ENCODE measurements at places on chromosomes 12 and 14.

DNA sequence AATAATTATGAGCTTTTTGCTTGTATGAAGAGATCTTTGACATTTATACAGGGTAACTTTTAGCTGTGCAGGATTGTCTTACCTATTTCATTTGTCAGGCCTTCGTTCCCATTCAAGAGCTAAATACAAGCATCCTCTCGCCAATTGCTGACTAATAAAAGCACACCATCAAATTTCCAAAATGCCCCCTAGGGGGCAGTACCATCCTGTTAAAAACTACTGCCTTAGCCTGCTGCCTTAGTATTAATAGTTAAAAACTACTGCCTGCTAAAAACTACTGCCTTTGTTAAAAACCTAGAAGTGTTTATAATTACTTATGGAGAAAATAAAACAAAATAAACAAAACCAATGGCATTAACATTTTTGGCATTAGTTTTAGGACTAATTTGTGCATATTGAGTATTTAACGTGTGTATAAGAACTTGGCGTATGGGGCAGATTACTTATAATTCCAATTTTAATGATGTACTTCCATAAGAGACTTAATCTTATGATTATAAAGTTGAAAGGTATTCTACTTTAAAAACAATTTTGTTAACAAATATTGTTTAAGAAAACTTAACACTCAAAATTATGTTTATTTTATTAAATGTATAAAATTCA lies 3.0 kb upstream of the IFI27L2 start:
- DNase-seq = peak; percentile 54

GRCh38 chr12:12784911-12785814 lies at the start of gene APOLD1:
Gene APOLD1, plus strand, starts transcription at chr12:12785659. Its CDS starts 33 bp downstream, at chr12:12785692.
- no peak for DNase-seq

DNA sequence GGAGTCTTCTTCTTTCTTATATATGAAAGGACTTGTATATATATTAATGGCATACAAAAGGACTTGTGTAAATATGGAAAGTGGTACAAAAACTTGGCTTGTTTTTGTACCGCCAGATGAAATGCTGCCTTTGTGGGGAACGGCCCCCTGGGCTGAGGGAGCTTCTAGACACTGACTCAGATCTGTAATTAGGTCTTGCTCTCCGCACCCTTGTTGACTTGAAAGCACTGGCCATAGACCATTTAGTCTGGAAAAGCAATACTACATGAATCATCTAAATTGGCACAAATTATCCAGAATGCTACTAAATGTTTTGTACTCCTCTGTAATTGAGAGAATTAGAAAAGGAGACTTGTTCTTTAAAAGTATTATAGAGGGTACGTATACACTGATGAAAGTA lies 399.9 kb upstream of the RGS6 start:
- DNase-seq = no peak

- DNase-seq = no peak
These were observed 24.2 kb upstream of the ADAMTS20 start for GRCh38 chr12:43576162-43576561.

- DNase-seq = no peak
These were observed 23.0 kb downstream of the GLT8D2 start for GRCh38 chr12:104026841-104027599.

DNA sequence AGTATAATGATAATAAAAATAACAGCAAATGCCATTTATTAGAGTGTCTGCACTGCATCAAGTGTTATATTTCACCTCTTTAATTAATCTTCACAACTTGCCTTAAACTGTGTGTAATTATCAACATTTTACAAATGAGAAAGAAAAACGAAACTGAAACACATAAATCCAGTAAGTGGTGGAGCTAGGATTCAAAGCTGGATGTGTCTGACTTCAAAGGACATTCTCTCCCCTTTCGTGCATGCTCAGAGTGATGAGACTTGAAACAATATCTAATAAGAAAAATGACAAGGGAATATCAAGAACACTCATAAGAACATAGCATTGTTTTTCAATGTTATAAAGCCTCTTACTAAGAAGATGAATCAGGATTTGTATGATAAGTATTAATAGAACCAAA lies 78.8 kb downstream of the DUSP6 start:
- DNase-seq = no peak

DNA sequence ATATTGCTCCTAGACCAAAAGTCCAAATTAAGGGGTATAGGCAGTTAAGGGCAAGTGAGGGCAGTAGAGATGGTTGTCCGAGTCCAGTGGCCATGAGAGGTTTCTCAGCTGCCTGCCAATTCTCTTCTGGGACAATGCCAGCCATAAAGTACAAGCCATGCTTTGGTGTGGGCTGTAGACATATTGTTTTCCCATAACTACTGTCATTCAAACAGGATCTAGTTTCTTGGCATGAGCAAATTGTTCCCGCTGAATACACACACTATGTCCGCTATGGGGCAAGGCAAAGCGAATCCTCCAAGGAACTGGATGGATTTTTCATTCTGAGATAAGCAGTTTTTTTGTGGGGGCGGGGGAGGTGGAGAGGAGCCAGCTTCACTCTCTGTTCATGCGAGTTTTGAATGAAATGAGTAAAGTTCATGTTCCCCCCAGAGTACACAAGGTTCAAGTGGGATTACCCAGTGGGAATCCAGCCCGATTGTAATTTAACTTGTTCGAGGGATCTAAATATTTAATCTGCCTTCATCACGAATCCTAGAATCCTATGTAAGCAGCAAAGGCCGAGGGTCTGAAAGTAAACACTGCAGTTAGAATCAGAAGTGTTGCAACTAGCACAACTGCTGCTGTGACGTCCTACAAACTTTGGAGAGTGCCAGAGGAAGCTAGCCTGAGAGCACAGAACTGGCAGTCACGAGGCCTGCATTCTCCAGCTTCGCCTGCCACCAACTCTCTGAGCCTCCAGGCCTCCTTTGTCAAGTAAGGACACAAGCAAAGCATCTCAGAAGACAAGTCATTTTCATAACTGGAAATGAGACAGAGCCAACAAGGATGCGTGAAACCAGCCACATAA lies 137.0 kb downstream of the CRADD start:
- no peak for DNase-seq

- DNase-seq = no peak
These were observed 337.8 kb upstream of the DIO2 start for GRCh38 chr14:80549141-80549540.

- DNase-seq = no peak
These were observed 3.0 kb downstream of the KRT5 start for GRCh38 chr12:52517005-52517835.

- DNase-seq = no peak
These were observed 7.2 kb upstream of the KRT75 start for GRCh38 chr12:52441320-52441911.

DNA sequence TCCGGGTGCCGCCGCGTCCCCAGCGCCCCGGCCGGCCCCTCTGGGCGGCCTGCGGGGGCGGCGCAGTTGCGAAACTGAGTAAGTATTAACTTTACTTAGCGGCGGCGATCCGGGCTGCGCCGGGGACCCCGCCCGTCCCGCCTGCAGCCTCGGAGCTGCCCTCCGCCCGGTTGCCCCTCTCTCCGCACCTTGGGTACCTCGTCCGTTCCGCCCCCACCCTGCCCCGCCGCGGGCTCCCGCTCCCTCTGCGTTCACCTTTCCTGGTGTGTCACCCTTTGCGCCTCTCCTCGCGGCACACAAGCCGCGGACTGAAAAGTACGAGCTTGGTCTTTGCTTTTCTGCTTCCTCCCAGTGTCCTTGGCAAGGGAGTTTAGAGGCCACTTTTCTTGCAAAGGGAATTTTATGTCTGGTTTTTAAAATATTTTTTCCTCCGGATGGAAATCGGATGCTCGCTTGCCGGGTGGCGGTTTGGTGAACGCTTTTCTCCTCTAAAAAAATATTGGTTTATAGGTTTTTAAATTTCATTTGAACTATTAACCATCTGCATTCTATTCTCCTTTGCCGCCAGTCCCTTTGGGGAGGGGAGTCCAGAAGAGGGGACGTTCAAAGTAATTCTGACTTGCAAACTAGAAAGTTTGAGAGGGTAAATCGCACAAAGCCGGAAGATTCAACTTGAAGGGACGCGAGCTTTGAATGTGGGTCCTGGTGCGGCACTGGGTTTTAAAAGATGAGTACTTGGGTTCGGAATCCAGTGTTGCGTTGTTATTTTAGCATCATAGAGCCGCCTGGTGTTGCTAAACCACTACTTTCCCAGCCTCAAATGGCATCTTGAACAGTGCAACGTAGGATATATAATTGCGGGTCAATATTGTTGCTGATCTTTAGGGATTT lies 834 bp downstream of the RASSF8 start:
- DNase-seq = no peak

- DNase-seq = no peak
These were observed 85.5 kb downstream of the ADCK1 start for GRCh38 chr14:77885367-77885766.

DNA sequence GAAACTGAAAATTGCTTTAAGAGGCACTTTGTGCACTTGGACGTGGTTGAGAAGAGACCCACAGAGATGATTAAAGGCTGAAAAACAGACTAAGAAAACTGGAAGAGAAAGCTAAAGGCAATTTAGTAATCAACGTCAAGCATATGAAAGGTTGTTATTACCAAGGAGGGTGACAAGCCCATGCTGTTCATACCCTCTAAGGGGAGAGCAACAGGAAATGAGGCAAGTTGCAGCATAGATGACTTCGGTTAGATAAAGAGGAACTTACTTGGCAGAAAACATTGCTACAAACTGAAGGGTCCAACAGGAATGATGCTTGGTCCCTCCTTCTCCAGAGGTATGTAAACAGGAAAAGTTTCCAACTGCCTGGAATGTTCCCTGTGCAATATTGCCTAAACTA lies 107.8 kb downstream of the DUSP6 start:
- DNase-seq = no peak

DNA sequence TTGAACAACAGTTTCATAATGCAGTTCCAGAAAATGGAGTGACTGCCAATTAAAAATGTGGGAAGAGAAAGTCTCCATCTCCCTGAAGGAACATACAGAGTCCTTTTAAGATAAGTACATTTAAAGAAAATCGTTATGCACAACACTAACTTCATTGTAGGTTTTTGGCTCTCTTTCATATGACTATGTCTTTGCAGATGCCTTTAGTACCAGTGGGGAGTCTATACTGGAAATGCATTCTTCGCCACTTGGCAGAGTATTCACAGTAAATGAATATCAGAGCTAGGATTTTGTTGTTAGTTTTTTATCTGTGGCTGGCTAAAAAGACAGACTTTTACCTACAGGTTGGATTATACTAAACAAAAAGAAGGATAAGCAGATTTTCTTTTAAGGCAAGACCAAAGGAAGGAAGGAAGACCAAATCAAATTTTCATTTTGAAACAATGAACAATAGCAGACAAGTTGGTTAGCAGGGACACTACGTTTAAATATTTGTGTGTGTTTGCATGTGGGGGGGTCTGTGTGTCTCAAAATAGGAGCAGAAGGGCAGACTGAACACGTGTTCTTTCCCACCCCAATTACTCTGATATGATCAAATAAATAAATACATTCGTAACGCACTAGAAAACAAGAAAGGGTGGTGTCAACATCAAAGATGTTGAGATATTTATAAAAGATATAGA lies 124.5 kb downstream of the BTG1 start:
- no peak for DNase-seq

DNA sequence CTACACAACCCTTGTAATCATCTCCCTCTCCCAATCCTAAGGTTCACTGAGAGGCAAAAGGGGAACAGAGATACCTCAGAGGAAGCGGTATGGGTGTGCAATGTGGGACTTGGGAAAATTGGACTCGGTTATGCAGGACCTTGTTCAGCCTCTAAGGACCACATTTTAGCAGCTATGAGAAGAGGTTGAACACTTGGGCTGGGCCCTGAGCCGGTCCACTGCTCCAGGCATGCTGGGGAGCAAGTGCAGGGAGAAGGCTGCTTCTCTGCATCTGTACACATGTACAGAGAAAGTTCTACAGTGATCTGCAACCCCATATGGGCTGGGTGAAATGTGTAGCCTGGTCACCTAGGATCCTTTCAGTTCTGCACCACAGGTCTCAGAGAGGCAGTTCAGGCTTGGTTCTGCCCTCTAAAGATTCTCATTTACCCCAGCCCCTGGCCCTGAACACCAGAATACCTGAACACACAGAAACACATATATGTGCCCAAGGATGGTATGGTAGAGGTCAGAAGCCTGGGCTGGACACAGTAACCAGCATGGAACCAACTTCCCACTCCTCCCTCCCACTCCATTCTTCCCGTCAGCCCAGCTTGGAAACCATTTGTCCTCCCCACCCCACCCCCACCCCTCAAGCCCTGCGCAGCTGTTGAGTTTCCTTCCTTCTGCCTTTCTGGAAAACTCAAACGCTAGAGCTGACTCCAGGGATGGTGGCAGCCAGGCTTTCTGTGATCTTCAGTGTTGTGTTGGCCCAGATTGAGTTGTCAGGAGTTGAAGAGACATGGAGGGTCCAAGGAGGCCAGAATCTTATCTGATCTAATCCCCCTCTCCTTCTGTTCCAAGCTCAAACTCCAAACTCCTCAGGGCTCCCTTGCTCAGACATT lies 10.4 kb downstream of the HOXC5 start:
- no peak for DNase-seq

DNA sequence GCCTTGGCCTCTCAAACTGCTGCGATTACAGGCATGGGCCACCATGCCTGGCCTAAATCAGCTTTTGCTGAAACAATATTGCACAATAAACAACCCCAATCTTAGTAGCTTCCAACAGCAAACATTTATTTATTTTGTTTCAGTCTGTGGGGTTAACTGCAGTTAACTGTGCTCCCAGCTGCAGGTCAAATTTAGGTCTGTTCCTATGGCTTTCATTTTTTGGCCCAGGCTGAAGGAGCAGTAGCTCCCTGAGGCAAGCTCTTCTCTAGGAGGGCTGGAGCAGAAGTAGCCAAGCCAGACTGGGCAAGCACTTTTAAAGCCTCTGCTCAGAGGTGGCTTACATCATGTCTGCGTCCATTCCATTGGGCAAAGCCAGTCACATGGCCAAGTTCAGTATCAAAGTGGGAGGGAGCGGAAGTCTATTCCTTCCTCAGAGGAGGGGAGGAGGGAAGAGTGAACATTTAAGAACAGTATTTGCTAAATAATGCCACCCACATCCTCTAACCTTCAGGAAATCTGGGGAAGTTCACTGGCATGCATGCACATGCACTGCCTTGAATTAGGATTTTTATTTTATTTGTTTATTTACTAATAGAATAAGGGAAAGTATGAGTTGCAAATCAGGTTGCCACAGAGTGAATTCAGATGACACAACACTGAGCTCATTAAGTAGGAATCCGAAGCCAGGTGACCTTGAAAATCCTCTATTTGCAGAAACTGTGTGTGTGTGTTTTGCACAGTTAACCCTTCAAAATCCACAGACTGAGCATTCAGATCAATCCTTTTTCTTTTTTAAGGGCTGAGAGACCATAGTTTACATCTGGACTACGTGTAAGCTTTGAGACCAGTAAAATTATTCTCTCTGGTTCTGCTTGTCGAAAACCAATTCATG lies 122.0 kb upstream of the SEL1L start:
- no peak for DNase-seq

GRCh38 chr12:90888316-90888715 lies 66.7 kb downstream of the CCER1 start:
- DNase-seq = no peak

DNA sequence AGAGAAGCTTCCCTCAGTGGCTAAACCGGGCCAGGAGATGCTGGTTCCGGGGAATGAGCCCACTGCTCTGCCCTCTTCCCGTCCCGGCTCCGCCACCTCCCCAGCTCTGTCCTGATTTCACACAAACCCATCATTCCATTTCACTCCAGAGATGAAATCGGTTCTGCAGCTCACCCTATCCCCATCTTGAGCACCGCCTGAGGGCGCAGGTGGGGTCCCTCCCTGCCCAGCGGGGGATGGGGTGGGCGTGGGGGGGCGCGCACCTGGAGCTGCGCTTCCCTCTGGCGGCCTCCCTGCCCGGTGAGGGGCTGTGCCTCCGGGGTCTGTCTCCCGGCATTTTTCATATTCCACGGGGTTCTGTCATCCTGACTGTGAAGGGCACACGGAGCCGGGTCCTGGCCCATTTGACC lies 44.7 kb downstream of the NOC4L start:
- no peak for DNase-seq

GRCh38 chr12:132766380-132767085 lies 4.9 kb upstream of the ANKLE2 start:
- no peak for DNase-seq

Data from stimulated activated CD4-positive, alpha-beta T cell treated with anti-CD3 and anti-CD28 coated beads, Interleukin-1b, Interleukin-23, amount 100 ng/mL, for 4 hours (primary cell).